ENCODE measurements at places on chromosomes 3 and 15.

DNA sequence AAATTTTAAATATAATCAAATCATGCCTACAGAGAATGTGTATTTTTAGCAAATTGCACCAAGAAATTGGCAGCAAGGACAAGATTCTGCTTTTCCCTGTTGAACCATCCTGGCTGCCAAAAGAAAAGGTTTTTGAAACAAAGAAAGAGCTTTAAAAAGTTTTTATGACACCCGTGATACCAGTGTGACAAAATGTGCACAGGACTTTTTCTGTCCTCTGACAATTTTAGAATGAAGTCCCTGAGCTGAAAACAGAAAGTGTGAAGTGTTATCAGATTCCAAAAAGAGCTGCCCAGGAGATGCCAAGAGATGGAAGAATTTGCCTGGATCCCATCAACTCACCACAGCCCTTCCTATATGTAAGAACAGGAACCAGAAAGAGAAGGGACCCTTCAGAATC is 33.2 kb upstream of the TMC3 start:
- DNase-seq: no peak

DNA sequence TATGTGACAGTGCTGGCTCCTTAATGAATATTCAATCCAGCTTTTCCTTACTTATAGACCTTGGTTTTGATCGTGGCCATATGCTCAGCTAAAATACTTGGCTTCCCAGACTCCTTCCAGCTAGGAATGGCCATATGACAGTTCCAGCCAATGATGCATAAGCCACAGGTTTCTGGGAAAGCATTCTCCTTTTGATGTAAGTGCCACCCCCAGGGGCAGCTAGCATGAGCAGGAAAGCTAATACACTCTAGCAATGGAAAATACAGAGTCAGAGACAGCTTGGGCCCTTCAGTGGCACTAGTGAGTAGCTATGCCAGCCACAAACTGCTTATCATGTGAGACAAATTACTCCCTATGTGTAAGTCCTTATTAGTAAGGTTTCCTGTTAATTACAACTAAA is 26.7 kb downstream of the TBC1D2B start:
- DNase-seq: no peak

DNA sequence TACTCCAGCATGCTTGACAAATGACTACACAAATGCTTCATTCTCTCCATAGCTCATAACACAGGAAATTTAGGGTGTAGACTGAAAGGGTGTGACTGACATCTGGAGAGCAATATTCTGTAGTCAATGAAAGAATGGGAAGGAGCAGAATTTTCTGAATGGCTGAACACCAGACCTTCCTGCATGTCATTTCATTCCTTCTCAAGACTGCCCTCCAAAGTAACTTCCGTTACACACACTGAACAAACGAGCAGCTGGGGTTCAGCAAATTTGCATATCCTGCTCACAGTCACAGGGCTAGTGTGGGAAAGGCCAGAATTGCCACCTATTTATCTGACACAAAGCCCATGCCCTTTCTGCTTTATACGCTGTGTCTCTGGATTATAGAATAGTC is 325.0 kb upstream of the CFAP20DC start:
- no peak for DNase-seq

GRCh38 chr15:96585484-96586386 is 255.2 kb downstream of the NR2F2 start:
- no peak for DNase-seq

GRCh38 chr3:191378142-191378812 is 48.0 kb upstream of the UTS2B start:
- no peak for DNase-seq

- DNase-seq: no peak
Measured at GRCh38 chr15:78023865-78024518, 53.5 kb downstream of the TBC1D2B start.

DNA sequence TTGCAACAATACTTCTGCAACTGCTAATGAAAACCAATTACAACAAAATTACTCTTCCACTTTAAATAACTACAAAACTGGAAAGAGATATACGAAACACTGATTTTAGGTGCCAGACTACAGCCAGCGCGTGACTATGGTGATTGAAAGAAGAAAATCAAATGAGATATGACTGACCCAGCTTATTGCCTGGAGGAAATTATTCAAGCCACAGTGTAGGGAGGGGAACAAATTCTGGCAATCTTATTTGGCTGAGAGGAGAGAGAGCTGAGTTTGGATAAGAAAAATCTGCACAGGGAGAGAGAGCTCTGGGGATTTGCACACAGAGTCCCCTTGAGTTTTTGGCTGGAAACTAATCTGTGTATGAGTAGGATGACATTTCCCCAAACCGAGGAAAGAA is 470.3 kb upstream of the FRG2C start:
- DNase-seq: no peak

GRCh38 chr3:65101450-65101849 is 413.6 kb upstream of the ADAMTS9 start:
- DNase-seq: no peak

GRCh38 chr15:62512904-62513303 is 347.8 kb upstream of the C2CD4B start:
- DNase-seq: no peak

DNA sequence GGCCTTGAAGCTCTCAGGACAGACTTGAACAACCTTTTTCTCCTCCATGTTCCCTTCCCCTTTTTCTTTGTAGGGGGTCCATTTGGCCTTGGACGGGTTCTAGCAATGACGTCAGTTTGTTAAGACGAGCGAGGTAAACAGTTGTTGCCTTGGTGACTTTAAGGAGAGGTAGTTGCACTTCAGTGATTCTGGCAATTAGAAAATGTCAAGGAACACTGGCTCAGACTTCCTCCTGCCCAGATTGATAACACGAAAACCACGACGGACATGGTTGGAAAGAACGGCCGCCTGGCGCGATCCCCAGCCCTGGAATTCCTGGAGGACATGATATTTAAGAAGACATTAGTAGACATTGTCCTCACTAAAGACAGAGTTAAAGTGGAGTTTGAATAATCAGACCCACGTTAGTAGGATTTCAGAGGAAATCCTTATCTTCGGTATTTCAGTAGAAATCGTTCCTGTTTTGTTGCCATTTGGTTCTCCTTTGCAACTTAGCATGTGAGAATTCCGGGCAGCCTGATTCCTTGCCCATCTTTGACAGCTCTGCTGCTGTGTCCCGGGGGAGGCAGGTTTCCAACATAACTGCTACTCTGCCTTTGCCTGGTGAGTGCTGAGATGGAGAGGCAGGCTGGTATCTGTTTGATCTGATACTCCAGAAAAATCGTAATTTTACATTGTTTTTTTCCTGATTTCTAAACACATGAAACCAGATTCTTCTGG is 87.3 kb downstream of the ST6GAL1 start:
- DNase-seq: no peak

DNA sequence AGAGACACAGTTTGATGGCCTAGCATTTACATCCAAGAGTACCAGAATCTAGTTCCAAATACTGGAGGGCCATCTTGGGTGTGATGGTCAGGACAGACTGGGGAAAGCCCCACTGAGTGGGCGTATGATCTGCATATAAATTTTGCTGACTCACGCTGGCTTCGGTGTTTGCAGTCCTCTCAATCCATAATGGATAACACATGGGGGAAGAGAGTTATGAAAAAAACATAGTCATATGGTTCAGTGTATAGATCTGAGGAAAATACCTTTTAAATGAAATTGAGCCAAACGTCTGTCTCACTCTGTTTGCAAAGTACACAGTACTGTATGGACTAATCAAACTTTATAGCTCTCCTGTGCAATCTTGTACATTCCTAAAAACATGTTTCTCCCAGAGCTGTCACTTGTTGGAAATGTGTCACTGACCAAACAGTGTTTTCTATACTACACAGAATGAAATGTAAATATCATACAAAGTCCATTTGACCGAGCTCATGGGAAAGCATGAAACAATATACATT is 125.3 kb upstream of the THBS1 start:
- no peak for DNase-seq

- DNase-seq: no peak
Measured at GRCh38 chr3:128383316-128384235, 83.1 kb downstream of the DNAJB8 start.

DNA sequence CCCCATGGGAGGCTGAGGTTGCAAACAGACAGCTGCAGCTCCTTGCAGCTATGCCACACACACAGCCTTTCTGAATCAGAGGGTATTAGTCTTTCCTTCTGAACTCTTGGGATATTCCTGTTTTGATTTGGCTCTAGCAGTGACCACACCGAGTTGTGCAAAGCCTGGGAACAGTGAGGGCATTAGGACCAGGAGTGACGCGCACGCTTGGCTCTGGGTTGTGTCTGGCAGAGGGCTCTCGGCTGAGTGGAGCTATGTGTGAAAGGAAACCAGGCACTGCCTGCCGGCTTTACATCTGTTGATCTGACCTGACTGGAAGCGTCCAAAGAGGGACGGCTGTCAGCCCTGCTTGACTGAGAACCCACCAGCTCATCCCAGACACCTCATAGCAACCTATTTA is at the start of gene GALNT15:
Gene GALNT15 (plus strand): TSS at position 292 of the 400 bp plus-strand sequence. CDS start 472 bp downstream, outside the sequence.
- no peak for DNase-seq

GRCh38 chr3:37999836-38000235 is 9.2 kb downstream of the VILL start:
- no peak for DNase-seq

DNA sequence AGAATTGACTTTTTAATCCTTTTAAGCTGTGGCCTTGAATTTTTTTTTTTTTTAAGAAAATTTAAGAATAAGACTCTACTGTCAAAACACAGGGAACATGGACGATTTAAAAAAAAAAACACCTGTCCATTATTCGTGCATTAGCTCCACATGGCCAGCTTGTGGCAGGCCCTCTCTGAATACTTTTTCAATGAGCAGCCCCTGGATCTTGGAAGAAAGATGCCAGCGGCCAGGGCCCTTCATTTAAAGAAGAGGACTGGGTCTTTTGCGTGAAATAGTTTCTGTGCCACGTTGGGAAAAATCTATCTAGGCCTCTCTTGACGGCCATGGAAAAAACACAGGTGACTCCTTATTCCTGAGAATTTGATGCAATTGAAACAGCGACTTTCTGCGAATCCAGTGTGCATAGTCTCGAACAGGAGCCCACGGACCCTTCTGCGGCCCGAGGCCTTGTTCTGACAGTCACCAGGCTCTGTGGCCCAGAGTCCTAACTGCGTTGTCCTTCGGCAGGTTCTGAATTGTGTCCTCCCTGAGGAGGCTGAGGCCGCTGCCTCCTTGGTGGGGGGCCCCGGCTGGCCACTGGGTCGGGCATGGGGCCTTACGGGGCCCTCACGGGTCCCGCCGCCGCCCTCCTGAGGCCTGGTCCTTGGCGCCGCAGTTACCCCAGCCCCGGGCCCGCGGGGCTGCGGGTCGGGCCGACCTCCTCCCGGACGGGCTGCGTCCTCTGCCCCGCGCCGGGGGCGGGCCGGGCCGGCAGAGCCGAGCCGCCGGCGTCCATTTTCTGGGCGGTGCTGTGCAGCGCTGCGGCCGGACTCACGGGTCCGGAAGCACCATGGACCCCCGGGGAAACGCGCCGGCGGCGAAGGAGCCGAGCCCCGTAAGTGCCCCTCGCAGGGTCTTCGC is 33.5 kb downstream of the ZBTB38 start:
- no peak for DNase-seq

- no peak for DNase-seq
Measured at GRCh38 chr3:56321892-56322291, 146.4 kb downstream of the ERC2 start.

DNA sequence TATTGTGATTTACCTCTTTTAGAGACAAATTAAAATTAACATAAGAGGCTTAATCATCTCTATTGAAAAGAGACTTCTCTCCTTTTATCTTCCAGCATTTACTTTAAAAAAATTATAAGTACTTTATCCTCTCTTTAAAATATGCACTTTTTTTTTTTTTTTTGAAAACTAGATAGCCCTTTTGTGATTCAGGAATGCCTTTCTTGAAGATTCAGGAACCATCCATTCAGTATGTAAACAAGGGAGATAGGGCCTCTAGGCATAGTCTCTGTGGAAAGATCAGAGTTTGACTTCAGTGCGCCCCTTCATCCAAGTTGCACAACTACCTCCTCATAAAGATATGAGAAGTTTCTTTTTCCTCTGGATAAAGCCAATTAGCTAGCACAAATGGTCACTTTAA is 1163.7 kb downstream of the SI start:
- no peak for DNase-seq

- DNase-seq: no peak
Measured at GRCh38 chr3:64221571-64222257, 3.6 kb downstream of the PRICKLE2 start.

GRCh38 chr3:190517687-190518086 is 3.8 kb downstream of the IL1RAP start:
- DNase-seq: no peak

DNA sequence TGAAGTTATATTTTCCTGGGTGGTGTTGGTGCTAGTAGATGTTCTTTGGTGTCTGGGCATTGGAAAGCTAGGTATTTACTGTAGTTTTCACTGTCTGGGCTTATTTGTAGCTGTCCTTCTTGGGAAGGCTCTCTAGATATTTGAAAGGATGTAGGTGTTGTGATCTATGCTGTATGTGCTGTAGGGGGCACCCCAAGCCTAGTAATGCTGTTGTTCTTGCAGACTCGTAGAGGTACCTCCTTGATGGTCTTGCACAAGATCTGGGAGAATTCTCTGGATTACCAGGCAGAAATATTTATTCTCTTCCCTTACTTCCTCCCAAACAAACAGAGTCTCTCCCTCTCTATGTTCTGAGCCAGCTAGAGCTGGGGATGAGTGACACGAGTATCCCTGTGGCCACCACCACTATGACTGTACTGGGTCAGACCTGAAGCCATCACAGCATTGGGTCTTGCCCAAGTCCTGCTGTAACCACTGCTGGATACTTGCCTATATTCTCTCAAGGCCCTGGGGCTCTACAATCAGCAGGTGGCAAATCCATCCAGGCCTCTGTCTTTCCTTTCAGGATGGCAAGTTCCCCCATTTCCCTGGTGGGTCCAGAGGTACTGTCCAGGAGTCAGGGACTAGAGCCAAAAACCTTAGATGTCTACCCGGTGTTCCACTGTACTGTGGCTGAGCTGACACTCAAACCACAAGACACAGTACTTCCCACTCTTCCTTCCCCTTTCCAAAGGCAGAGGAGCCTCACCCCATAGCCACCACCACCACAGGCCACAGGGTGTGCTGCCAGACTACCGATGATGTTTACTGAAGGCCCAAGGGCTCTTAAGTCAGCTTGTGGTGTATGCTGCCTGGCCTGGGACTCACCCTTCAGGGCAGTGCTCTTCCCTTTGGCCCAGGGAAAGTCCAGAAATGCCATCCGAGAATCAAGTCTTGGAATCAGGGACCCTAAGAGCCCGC is 195.2 kb upstream of the DPPA4 start:
- DNase-seq: peak; percentile 16

- no peak for DNase-seq
Measured at GRCh38 chr3:449711-450110, 253.1 kb downstream of the CHL1 start.

- DNase-seq: no peak
Measured at GRCh38 chr3:69770976-69771634, 31.8 kb downstream of the MITF start.

DNA sequence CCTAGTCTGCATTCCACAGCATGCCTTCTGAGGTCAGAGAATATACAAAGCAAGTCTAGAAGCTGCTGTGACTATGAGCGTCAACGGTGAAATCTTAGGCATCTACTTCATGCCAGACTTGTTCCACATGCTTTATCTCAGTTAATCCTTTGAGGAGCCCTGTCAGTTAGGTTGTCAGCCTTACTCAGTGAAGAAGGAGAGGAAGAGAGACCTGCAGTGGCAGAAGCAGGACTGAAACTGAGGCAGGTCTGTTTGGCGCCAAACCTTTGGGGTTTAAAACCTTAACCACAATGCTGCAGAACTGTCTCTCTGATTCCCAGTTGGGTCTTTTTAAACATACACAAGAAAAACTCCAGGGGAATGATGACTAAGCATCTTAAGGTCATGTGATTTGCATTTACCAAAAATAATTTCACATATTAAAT is 139.0 kb upstream of the LIPC start:
- DNase-seq: no peak

- DNase-seq: no peak
Measured at GRCh38 chr3:30199855-30200254, 406.5 kb upstream of the TGFBR2 start.

- DNase-seq: no peak
Measured at GRCh38 chr3:117811786-117812185, 1102.2 kb downstream of the TUSC7 start.
